ENCODE measurements at places on chromosomes 7 and 10.
A peak's percentile ranks its signal among the peaks of the same experiment; 100 is the strongest.

GRCh38 chr10:128364631-128365030 is 238.4 kb upstream of the MKI67 start:
- DNase-seq = no peak

GRCh38 chr7:22108151-22108845 is 162.6 kb upstream of the CDCA7L start:
- no peak for DNase-seq

DNA sequence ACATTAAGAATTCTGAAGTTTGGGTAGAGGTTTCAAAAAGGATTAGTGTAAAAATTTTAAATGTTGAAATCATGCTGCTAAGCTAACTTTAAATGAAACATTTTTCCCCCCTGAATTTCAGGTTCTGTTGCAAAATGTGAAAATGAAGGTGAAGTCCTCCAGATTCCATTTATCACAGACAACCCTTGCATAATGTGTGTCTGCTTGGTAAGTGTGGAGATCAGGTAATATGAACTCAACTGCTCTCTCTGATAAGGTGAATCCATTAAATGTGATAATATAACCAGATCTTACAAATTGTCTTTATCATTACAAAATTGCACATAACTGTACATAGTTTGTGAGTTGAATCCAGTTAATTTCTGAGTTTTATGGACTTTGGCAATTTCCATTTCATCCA is 1.4 kb downstream of the BMPER start:
- DNase-seq = no peak

DNA sequence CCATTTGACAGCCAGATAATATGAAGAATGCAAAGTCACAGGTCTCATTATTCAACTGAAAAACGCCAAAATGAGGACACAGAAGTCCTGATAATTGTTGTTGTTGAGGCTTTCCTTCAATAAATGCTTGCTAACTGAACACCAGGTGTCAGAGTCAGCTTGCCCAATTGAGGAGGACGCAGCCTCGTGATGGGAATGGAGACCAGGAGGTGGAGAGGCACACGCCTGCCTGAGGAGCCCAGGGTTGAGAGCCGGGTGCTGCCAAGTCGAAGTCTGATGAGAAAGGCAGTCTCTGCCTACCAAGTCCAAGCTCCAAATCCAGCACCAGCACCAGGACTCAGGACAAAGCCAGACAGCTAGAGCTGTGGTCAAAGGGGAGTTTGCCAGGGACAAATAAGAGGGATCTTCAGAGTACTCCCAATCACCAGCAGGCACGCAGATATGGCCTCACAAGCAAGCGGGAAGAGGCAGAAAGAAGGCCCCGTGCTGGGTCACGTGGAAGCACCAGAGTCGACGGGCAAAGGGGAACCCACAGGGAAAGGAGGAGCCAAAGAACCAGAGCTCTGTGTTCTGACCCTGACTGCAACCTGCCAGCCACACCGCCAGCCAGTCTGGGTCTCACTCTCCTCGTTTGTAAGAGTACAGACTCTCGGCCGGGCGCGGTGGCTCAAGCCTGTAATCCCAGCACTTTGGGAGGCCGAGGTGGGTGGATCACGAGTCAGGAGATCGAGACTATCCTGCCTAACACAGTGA is 47.6 kb downstream of the VOPP1 start:
- DNase-seq = no peak

DNA sequence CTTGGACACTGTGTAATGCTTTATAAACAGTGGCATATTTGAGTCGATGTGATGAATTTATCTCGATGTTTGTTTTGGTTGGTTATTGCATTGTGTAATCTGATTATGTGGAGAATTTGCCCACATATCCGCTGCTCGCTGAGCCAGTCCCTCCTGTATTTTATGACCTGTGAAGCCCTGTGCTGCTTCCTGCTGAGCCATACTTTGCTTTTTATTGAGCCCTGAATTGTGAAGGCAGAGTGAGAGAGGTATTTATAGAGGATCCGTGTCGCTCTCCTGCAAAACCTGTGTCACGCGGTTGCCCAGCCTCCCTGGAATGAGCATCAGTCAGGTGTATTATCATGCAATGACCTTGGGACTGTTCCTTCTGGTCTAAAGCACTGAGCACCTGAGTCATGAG is 253.7 kb downstream of the ARHGAP21 start:
- DNase-seq = no peak

DNA sequence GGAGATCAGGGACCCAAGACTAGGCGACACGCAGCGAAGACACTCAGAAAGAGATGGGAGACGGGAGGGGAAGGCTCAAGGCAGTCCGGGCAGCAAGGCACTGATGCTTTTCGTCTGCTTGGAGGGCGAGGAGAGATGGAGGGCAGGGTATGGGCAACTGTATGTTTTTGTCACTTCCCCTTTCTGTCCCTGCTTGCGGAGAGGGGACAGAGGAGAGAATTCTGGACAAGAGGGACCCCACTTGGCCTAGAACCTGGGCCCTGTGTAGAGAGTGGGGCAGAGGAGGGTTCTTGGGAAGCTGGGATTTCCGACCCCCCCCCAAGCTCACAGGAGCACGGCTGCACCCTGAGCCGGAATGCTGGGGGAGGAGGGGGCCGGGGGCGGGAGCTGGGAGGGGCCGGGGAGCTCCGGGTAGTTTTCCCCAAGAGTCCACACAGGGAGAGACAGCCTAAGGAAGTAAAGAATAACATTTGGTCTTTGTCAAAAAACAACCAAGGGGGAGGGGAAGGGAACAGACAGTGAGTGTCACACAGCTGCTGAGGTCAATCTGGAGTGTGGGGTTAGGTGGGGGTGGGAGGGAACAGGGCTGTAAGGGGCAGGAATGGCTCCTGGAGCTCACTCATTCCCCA is 1.8 kb downstream of the LRCH4 start:
- DNase-seq = no peak

GRCh38 chr7:15915686-15916293 is 229.3 kb upstream of the MEOX2 start:
- no peak for DNase-seq

DNA sequence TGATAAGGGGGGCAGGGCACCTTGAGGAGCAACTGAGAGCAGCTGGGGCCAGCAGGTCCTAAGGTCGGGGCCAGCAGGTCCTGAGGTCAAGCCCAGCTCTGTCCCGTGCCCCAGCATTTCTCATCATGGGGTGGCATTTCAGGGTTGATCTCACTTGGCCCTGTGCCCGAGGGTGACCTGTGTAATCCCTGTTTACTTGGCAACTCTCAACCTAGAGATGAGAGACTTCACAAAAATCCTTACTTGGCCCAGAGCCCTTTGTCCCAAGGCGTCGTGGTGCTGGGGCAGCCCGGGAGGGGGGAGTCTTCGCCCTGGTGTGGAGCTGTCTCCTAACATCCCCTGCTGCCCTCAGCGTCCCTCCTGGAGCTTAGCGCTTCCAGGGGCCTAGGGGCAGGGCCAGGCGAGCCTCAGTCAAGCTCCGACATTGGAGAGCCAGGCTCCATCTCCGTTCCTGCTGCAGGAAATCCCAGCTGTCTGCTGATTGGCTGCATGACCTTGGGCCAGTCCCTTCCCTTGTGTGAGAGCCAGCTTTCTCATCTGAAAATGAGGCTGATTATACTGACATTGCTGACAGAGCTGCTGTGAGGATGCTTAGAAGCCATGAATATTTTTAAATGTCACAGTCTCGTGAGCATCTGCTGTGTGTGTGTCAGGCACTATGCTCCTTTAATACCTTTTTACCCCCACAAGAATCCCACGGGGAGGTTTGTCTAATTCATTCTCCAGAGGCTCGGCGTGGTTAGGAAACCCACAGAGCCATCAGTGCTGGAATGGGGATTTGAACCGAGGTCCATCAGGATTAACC is 94.3 kb downstream of the ZMIZ1 start:
- DNase-seq = peak; percentile 41

GRCh38 chr10:1086787-1087186 is 30.6 kb downstream of the WDR37 start:
- DNase-seq = no peak

- peak; percentile 53 for DNase-seq
These were observed 7.3 kb upstream of the CABCOCO1 start for GRCh38 chr10:61655335-61655851.

DNA sequence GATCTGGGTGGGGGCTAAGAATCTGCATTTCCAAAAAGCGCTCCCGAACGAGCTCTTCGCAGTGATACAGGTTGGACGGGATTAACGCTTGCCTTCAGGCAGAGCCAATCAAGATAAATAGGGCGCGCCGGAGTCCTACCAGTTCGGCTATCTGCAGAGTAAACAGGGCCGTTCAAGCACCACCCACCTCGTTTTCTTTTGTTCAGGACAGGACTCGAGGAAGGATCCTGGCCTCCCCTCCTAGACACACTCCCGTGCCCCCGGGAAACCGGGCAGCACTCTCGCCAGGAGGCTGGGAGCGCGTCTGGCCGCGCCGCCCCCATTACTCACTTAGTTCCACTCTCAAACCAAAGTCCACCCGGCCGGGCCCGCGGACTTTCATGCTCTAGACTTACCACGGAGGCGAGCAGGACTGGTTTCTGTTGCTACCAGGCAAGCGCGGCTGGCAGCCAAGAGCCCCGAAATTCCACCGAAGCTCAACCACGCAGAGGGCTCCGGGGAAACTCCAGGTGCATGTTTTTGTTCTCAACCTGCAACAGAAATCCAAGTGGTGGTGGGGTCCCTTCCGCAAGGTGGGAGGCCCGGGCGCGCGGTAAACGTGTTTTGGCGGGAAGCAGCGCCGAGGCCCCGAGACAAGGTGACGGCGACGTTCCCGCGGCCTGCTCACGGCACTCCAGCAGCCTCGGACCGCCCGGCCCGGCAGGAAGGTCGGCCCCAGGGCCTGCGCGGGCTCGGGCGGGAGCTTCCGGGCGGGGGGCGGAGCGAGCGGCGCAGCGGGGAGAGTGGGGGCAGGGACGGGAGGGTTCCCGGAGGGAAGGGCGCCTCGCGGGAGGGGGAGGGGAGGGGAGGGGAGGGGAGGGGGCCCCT is 12.7 kb downstream of the HNRNPF start:
- DNase-seq = peak; percentile 64

DNA sequence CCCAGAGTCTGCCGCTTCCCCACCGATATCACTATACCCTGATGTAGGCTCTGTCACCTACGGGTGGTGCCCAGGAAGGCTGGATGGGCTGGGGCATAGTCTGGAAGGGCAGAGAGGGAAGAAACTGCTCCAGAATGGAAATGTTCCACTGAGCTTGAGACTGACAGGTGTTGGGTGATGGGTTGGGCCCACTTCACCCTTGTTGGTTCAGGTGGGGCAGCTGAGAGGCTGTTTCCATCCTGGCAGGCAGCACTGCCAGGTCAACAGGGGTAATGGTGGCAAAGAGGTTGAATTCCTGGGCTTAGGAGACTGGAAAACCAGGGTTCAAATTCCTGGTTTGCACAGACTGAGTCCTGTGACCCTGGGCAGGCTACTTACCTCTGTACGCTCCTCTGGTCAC is 28.5 kb upstream of the FRAT2 start:
- DNase-seq = no peak

DNA sequence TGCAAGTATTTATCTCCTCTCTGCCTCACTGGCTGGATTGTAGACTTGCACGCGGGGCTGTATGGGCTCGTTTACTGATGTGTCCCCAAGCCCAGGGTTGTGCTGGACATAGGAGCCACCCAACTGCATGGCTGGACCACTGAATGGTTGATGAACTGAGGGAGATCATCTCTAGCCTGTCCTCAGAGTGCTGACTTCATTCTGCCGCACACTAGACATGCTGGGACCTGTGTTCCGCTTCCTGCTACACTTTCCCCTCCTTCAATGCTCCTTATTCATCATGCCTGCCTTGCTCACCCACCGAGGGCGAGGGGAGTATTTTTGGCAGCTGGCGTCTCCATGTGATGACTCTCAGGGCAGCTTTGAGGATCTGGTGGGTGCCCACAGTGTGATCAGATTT is 440.2 kb downstream of the GLRX3 start:
- no peak for DNase-seq

All from fibroblast of the aortic adventitia (primary cell).